ENCODE measurements at places on chromosomes 12 and 14.

DNA sequence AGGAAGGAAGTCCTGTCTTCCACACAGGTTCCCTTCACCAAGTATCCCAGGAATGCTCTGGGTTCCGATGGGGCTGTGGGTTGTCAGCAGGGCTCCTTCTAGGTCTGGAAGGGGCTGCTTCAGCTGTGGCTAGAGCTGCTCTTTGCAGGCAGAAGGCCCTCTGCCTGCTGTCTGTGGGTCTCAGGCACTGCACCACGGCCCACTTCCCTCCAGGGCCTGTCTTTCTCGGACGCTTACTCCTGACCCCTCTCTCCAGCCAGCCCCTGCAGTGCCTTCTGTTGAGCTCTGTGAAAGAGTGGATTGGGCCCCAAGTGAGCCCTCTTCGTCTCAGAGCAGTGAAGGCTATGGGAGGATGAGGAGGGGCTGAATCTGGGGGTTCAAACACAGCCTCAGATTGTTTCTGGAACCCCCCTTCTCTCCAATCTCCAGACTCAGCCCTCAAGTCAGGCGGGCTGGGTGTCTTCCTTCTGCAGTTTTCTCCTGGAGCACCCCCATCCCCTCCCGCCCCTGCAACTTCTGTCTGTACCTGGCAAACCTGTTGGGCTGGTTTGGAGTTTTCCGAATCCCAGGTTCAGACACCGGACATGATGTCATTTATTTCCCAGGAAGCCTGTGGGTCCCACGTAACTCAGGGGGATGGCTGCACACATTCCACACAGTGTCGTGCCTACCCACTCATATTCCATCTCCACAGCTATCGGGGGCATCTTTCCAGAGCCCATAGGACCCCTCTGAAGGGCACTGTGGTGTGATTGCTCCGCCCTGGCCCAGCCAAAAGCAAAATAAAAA lies 24.9 kb upstream of the SPPL3 start:
- no peak for DNase-seq

DNA sequence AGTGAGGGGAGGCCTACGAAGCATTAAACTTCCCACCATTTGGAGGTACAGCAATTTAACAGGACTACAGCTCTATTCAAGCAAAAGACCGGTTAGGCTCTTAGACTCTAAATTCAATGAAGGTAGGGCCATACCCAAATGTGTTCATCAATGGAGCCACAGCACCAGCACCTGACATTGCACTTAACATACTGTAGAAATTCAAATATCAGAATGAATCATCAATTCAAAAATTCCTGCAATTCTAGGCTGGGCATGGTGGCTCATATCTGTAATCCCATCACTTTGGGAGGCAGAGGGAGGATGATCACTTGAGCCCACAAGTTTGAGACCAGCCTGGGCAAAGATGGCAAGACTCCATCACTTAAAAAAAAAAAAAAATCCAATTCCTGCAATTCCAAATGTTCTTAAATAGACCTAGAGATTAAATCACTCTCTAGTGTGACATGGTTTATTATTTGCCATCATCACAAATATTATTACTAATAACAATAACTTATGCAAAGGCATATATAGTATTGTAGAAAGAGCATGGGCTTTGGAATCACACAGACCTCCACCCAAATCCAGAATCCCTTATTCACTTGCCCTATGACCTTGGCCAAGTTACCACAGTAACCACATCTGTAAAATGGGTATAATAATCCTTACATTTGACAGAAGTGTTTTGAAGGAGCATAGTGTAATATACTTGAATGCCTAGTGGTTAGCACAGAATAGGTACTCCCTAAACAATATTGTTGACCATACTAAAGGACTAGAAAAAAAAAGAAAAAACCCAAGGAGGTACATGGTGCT lies 59.4 kb downstream of the CIT start:
- DNase-seq = no peak

DNA sequence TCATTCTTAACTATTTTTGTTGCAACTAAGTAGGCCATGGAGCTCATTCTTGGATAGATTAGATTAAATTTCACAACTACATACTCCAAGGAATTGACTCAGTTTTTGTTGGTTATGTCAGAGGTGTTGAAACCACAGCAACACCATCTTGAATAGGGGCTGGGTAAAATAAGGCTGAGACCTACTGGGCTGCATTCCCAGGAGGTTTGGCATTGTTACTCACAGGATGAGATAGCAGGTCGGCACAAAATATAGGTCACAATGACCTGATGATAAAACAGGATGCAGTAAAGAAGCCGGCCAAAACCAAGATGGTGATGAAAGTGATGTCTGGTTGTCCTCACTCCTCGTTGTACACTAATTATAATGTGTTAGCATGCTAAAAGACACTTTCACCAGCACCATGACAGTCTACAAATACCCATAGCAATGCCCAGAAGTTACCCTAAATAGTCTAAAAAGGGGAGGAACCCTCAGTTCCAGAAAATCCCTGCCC lies 20.9 kb downstream of the DMAC2L start:
- peak; percentile 22 for DNase-seq

- DNase-seq = no peak
These were observed 13.4 kb downstream of the GRIP1 start for GRCh38 chr12:66665435-66665985.

- DNase-seq = no peak
These were observed 38.0 kb upstream of the DPY19L2 start for GRCh38 chr12:63706336-63706735.

DNA sequence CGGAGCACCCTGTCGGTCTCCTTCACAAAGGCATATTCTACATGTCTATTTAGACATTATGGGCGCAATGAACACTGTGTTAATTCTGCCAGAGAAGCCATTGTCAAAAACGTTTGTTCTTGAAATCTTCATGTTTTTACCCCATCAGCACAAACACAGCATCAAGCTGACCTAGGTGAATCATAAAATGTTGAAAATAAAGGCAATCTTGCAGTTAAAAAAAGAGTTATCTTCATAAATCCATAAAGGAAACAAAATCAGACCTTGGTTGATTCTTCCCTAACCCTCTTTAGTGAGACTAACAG lies 154.9 kb downstream of the DIO2 start:
- DNase-seq = no peak

DNA sequence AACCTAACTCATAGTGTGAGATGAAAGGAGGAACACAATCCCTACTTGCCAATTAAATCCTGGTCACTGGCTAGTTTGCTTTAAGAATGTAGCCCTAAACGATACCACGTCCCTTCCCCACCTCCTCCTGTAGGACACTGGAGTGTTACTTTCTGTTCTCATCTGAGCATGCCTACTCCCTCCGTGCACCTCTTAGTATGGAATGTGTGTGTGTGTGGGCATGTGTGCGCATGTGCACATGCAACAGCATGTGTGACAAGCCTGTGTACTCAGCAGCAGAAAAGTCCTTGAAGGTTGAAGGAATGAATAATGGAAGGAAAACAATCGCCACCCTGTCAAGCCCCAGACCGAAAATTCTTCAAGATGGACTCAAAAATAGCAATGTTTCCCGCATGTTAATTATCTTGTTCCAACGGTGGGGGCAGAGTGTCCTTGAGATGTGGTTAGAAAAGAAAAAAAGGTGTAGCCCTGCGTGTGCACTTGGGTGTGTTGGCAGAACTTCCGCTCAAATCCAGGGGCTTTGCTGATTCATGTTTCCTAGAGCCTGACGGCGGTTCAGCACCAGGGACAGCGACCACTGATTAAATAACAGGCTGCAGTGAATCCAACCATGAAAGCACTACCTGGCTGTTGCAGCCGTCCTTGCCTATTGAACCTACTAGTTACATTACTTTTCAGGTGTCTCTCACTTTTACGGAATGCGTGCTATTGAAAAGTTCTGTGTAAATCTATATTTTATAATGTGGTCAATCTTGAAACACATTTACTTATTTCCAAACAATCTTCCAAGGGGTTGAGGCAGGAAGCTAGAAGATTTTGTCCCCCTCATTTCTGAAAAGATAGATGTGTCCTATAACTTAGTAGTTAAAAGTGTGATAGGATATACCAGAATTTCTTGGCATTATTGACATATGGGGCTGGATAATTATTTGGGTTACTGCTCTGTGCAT lies 79.8 kb downstream of the SRRM4 start:
- DNase-seq = peak; percentile 24

- DNase-seq = no peak
These were observed 98.9 kb downstream of the BCL11B start for GRCh38 chr14:99173086-99173485.

DNA sequence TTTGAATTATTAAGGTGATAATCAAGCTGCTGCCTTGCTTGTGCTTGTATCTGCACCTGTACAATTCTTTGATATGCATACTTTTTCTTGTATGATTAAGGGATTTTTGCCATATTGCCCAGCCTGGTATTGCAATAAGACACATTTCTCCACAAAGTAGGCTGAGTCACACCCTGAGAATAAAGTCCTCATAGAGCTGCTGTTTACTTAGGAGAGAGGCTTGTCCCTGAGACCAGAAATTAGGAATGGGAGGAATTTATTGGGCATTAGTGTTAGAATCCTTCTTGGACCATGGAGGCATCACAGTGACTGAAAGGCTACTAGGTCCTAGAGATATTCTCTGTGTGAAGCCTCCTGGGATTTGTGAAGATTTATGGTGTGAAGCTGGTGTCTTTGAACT lies 506.8 kb upstream of the FBXO33 start:
- DNase-seq = no peak

DNA sequence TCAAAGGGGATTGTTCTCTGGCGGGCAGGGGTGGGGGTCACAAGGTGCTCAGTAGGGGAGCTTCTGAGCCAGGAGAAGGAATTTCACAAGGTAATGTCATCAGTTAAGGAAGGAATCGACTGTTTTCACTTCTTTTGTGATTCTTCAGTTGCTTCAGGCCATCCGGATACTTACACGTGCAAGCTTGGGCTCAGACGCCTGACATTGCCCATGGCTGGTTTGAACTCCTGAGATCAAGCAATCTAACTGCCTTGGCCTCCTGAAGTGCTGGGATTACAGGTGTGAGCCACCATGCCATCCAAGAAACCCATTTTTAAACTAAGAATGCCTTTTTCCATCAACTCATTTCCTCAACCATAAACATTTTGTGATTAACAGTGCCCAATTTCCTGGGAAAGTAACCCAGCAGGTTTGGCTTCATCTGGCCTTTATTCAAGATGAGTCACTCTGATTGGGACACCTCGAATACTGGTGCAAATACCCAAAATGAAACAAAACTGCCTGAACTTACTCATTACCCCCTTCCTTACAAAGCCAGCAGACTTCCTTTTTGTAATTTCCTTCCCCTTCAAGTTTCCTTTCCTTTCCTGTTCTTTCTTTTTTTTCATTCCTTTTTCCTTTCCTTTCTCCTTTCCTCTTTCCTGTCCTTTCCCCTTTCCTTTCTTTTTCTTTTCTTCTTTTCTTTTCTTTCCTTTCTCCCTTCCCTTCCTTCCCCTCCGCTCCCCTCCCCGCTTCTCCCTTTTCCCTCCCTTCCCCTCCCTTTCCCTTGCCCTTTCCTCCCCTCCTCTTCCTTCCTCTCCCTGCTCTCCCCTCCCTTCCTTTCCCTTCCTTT lies 10.2 kb upstream of the RNASE10 start:
- DNase-seq = no peak

GRCh38 chr14:31230573-31230958 lies 23.0 kb upstream of the HECTD1 start:
- no peak for DNase-seq

GRCh38 chr12:48536602-48537001 lies 11.2 kb downstream of the OR8S1 start:
- no peak for DNase-seq

- DNase-seq = no peak
These were observed 12.1 kb downstream of the MDM1 start for GRCh38 chr12:68319988-68320623.

DNA sequence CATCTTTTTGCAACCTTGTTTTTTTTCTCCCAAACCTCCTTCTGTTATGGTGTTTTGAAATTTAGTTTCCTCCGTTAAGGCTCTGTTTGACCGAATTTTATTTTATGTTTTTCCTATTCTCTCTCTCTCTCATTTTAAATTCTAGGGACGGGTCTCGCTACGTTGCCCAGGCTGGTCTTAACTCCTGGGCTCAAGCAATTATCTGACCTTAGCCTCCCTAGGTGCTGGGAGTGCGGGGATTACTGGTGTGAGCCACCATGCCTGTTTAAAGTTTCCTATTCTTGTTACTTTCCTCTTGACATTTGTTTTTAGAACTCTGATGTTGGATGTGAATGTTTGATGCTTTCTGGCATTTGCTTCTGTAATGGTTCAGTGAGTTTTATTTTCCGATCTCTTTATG lies 1.0 kb downstream of the ZC3H14 start:
- no peak for DNase-seq

- no peak for DNase-seq
These were observed 54.2 kb upstream of the GZMB start for GRCh38 chr14:24688030-24688658.

GRCh38 chr12:3924761-3925160 lies 51.6 kb upstream of the PARP11 start:
- no peak for DNase-seq

GRCh38 chr12:88752183-88752582 lies 171.9 kb upstream of the KITLG start:
- no peak for DNase-seq

GRCh38 chr14:97603201-97603600 lies 806.0 kb downstream of the VRK1 start:
- no peak for DNase-seq

DNA sequence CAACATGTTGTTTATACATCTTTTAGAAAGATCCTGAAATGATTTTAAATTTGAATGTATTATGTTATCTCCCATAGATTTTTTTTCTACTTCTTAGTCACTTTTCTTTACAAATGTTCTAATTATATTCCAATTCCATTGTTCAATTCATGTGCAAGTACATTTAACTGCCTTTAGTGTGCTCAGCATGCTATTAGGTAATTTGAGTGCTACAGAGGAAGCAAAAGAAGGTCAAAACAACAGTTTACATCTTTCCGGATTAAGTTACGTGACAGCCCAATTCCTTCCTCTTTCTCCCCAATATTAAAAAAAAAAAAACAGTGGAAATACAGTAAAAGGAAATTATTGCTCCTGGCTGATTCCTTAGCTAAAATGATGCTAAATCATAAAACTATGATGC lies 98.3 kb downstream of the RTN1 start:
- DNase-seq = no peak

DNA sequence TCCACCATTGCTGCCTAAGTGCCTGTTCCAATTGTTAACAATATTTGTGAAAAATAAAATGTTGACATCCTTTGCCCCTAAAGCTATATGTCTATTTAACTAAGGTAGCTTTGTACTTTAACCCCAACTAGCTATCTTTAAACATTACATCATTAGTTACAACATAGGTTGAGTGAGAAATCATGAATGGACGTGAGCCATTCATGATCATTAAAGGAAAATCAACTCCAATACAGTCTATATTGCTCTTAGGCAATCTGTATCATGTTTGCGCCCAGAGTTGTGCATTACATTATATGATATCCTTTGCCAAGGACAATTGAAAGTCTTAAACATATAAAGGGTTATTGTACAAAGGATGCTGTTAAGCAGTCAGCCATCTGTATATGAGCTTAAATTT lies 269.6 kb downstream of the ALX1 start:
- DNase-seq = no peak

- DNase-seq = no peak
These were observed 990.1 kb upstream of the LRFN5 start for GRCh38 chr14:40616579-40616978.

DNA sequence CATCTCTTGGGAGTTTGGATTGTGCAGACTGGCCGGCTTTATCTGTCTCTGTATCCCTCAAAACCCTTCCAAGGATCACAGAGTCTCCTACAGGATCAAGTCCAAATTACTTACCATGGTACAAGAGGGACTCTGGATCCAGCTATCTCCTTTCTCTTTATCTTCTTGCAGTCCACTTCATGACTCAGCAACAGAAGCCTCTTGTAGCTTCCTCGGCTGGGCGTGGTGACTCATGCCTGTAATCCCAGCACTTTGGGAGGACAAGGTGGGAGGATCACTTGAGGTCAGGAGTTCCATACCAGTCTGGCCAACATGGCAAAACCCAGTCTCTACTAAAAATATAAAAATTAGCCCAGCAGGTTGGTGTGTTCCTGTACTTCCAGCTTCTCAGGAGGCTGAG lies 189.7 kb downstream of the BCAT1 start:
- peak; percentile 52 for DNase-seq
